ENCODE measurements at places on chromosomes 3 and 15.

DNA sequence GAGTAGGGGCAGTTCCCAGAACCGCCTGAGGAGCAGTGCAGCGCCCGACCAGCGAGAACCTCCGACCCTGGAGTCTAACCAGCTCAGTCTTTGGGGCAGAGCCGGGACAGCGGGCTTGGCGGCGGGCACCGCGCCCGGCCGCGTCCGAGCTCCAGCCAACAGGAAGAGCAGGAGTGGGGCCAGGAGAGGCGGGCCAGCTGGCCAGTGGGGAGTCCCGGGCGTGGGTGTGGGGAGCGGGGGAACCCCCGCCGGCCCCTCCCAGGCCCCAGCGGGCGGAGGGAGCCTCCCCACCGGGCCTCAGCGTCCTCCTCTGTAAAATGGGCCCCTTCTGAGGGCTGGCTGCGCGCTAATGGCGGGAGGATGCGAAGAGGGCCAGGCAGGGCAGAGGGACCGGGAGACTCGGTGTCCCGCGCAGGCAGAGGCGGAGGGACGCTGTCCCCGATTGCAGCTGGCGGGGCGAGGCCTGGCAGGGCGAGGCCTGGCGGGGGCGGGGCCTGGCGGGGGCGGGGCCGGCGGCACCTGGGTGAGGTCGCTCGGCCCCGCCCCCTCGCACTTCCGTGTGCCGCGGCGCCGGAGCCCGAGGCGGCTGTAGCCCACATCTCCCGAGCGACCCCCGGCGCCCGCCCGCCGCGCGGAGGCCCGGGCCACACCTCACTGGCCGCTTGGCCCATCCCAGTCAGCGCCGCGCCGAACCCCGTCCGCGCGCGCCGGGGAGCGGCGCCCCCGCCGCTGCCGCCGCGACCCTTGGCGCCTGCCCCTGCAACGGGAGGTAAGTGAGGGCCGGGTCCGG, at the start of gene PRKCD:
PRKCD (plus strand) TSS at position 550 of the 790 bp plus-strand sequence. CDS start 17,214 bp downstream, outside the sequence.
- peak; percentile 39 for DNase-seq

DNA sequence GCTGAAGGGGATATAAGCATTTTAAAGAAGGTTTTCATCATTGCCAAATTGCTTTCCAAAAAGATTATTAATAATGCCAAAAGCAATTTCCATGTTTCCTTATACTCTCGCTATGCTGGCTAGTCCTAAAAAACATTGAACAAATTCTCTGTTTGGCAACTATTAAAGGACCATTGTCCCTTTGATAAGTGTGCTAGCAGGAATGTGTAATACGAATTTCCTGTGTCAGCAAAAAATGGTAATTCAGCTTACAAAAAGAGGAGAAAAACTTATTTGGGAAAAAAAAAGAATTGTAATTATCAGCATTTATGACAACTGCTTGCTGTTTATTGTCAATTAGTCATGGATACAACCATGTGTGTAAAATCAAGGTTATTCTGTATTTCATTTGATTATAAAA, 138.6 kb downstream of the TBL1XR1 start:
- no peak for DNase-seq

DNA sequence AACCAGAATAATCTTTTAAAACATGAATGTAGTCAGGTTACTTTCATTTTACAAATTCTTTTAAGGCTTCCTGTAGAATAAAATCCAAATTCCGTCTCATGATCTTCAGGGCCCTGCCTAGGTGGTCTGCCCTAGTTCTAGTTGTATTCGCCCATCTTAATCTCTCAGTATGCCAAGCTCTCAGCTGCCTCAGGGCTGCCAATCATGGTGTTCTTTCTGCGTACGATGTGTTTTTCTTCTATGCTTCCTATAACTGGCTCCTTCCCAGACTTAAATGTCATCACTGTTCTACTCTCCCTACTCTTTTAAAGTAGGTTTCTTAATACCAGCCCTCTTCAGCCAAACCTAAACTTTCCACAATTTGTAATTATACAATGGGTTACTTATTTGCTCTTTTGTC, 107.4 kb downstream of the GREM1 start:
- no peak for DNase-seq

DNA sequence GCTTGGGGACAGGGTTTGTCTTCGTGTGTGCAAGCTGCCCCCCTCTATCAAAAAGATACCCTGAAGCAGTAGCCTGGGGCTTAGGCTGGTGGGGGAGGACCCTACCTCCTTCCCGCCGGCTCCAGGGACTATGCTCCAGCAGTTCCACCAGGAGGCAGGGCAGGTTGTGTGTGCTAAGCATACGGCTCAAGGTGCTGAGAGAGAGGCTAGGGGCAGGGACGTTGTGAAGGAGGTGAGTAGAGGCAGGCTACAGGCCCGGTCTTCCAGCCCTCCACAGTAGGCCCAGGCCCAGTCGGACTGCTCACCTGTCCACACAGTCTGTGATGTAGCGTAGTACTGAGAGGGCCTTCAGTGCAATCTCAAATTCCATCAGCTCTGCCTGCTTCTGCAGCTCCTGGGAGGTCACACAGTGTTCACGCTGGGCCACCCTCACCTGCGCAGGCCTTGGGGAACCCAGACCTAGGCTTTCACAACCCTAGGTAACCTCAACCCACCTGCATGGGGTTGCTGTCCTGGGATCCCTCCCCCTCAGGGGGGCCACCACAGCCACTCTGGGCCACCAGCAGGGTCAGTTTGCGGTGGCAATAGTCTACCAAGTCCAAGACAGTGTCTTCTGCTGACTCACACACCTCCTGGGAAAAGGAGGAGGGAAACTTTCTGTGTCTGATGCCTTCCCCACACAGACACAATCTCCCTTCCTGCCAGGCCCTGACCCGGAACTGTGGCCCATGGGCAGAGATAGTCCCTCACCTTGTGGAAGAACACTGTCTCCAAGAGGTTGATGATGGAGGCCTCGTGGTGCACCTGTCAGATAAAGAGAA, 2.4 kb upstream of the RASSF1 start:
- DNase-seq = no peak

DNA sequence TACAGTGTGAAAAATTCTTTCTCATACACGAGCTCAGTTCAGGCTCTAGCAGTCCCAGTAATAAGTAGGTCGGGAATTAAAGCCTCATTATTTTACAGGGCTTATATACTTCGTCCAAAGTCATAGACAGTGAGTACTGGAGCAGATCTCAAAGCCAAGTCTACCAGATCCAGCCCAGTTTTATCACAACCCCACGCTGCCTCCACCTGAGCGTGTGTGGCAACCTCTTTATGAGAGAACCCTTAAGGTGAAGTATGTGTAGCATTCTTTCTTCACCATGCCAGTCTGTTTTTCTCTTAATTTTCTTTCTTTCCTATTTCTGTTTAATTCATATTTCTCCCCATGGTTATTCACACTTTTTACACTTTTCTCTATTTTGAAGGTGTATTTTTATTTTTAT, 574.6 kb upstream of the ARPP21 start:
- DNase-seq = no peak

DNA sequence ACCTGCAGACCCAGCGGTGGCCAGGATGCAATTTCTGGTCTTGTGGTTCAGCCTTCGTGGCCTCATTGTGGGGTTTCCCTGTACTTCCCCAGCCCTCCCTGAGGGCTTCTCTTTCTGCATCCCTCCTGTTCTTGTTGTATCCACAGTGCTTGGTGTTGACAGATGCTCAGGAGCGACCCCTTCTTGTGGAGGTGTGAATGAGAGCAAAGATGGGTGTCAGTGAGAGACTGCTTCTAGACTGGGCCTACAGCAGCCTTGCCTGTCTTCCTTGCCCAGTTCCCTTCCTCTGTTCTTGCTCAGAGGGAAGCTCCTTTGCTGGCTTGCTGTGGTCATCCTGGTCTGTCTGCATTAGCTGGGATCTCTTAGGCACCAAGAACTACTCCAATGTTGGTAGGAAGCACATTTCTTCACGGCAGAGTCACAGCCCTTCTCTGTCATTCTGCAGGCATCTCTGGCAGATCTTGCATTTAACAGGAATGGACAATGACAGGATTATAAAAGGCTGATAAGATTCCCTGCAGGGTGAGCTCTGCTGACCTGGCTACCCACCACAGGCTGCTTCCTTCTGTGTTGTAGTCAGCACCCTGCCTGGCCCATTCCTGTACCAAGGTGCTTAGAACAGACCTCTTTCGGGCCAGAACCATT, 317.8 kb upstream of the C2CD4B start:
- peak; percentile 22 for DNase-seq

- DNase-seq = no peak
These were observed 39.3 kb upstream of the PTPRG start for GRCh38 chr3:61522060-61522459.

- no peak for DNase-seq
These were observed 64.6 kb downstream of the EEFSEC start for GRCh38 chr3:128217702-128218547.

DNA sequence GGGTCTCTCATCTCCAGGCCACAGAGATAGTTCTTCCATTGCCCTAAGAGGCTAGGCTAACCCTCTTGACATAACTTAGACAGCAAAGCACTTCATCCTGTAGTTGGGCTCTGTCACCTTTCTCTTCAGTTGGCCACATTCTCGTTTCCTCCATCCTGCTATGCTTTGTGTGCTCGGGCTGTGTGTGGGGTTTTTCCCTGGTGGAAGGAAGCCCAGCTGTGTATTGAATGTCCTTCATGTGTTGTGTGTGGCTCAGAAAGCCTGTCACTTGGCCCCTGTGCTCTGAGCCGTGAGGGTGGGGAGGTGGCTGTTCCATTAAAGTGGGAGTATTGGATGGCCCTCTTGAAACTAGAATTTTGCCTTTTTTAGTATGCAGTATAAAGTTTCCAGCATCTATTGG, 8.8 kb upstream of the EXOG start:
- no peak for DNase-seq

GRCh38 chr15:62717496-62717895, 325.1 kb upstream of the TPM1 start:
- DNase-seq = no peak

DNA sequence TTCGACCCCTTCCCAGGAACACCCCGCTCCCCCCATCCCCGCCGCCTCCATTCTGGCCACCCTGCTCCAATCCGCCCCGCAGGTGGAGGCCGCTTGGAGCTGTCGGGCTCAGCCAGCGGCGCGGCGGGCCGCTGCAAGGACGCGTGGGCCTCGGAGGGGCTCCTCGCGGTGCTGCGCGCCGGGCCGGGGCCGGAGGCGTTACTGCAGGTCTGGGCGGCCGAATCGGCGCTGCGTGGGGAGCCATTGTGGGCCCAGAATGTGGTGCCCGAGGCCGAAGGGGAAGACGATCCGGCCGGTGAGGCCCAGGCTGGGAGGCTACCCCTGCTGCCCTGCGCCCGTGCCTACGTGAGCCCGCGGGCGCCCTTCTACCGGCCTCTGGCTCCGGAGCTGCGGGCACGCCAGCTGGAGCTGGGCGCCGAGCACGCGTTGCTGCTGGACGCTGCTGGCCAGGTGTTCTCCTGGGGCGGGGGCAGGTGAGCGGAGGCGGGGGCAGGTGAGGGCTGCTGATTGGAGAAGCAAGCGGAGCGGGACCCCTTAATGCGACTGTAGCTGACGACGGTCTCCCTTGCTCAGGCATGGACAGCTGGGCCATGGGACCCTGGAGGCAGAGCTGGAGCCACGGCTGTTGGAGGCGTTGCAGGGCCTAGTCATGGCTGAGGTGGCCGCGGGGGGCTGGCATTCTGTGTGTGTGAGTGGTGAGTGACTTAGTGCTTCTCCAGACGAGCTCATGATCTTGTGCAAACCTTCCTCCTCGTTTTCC, 2.5 kb downstream of the RCCD1 start:
- DNase-seq = peak; percentile 40

GRCh38 chr15:54026891-54027290, 48.6 kb downstream of the UNC13C start:
- no peak for DNase-seq

GRCh38 chr3:141073580-141073979, 22.4 kb downstream of the SPSB4 start:
- DNase-seq = peak; percentile 46

- DNase-seq = no peak
These were observed 131.3 kb downstream of the DOCK3 start for GRCh38 chr3:50806031-50806430.

GRCh38 chr3:141835557-141836229, 40.8 kb upstream of the ATP1B3 start:
- no peak for DNase-seq

GRCh38 chr3:38000965-38001455, 10.4 kb downstream of the VILL start:
- DNase-seq = no peak

- no peak for DNase-seq
These were observed 299.1 kb upstream of the ROPN1 start for GRCh38 chr3:124291008-124291407.

GRCh38 chr3:33911525-33912322, 113.3 kb downstream of the PDCD6IP start:
- DNase-seq = no peak

DNA sequence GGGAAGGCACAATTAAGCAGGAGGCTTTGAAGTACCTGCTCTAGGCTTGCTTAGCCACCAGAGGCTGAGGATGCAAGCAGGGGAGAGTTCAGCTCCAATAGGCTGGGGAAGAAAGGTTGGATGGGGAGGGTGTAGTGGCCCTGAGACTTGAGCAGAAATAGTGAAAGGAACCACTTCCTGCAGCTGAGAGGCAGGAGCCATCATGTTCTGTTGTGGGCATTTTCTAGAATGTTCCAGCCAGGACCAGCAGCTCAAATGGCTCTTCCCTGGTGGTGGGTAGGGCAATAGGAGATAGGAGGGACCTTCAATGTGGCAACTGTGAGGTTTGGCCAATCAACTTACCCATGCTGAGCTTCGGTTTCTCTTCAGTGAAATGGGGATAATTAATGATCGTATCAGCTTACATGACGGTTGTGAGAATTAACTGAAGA, 79.1 kb upstream of the CGNL1 start:
- no peak for DNase-seq

DNA sequence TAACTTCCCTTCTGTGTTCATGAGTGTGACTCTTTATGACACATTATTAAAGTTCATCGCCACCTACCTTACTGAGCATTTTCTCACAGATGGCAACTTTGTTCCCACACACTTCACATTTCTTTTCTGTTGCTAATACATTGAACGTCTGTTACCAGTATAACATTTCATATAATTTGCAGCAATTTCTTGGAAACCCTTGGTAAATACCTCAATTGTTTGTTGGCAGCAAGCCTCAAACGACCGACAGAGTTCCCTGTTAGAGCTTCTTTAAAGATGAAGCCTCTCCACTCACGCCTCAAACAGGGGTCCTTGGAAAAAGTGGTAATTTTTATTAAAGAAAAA, 3.2 kb upstream of the CHSY1 start:
- DNase-seq = no peak

GRCh38 chr3:71436337-71436736, 147.2 kb downstream of the FOXP1 start:
- DNase-seq = no peak

- no peak for DNase-seq
These were observed 200.6 kb downstream of the XXYLT1 start for GRCh38 chr3:195070336-195070735.

Data from neural crest cell (in vitro differentiated cells).